ENCODE measurements at places on chromosomes 7 and 10. TPM values are rescaled to one million over a fixed set of nuclear protein-coding genes. Genes with fewer than 3 reads are reported as not detected.

DNA sequence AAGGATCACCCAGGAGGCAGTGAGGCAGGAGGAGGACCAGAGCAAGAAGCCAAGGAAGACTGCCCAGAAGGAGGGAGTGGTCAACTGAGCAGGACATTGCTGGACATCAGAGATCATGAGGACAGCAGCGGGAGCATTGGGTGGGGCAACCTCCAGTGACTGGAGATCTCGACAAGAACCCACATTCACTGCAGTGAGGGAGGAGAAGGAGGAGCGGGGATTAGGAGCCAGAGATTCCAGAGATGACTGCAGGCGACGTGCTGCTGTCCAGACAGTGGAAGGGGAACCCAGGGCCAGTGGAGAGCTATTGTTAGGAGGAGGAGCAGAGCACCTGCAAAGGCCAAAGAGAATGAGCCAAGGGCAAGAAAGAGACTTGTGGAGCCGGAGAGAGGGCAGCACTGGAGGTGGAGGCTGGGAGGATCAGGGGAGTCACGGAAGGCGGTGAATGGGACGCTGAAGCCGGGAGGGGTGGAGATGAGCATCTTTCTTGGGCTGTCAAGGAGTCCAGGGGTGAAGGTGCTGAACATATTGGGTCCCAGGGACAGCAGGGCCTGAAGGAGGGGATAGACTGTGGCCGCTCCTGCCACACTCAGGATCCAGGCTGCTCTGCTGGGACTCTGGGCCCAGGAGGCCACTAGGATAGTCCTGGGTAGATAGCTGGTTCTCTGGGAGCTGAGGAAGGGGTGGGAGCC is 140.1 kb upstream of the UNC5B start:
- H3K27ac ChIP-seq = no peak overlapping the region
- DNase-seq = no peak
- H3K4me1 ChIP-seq = no peaks in the 10 kb centered on the region
- H3K27me3 ChIP-seq = no peaks in the 10 kb centered on the region
- H3K4me3 ChIP-seq = no peak overlapping the region

DNA sequence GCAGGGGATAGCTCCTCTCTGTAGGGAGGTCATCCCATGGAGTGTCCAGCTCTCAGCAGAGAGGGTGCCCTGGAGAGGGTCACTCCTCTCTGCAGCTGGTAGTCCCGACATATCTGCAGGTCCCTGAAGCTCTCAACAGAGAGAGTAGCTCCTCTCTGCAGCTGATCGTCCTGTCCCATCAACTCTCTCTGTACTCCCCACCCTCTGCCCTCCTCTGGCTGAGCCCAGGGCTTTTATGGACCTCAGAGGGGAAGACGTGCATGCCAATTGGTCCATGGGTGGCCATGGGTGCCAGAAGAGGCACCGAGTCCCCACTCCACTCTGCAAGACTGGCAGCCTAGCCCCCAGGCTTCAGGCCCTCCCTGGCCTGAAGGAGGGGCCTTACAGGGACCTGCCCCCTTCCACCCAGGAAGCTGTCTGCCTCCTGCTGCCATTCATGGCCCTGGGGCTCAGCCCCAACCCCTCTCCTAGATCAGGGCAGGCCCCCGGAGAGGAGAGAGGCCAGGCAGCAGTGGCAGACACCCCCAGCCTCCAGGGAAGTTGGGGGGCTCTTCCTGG is 9.0 kb upstream of the BLVRA start:
- no peaks in the 10 kb centered on the region for H3K36me3 ChIP-seq
- no peaks in the 10 kb centered on the region for H3K27me3 ChIP-seq

GRCh38 chr7:155920068-155920461 is 107.8 kb upstream of the SHH start:
- H3K27ac ChIP-seq = no peak overlapping the region
- H3K4me1 ChIP-seq = no peaks in the 10 kb centered on the region
- H3K27me3 ChIP-seq = no peaks in the 10 kb centered on the region

GRCh38 chr10:79381804-79382221 is 34.5 kb downstream of the PPIF start:
- no peak for DNase-seq
- no peaks in the 10 kb centered on the region for H3K36me3 ChIP-seq
- no peaks in the 10 kb centered on the region for H3K4me1 ChIP-seq
- no peaks in the 10 kb centered on the region for H3K27me3 ChIP-seq

GRCh38 chr10:63759335-63759734 is 238.1 kb downstream of the REEP3 start:
- no peak overlapping the region for H3K27ac ChIP-seq
- H3K4me3 ChIP-seq = no peak overlapping the region
- H3K4me1 ChIP-seq = no peaks in the 10 kb centered on the region
- H3K36me3 ChIP-seq = no peaks in the 10 kb centered on the region
- peaks cover 23% of the 10 kb centered on the region for H3K27me3 ChIP-seq
- DNase-seq = no peak

DNA sequence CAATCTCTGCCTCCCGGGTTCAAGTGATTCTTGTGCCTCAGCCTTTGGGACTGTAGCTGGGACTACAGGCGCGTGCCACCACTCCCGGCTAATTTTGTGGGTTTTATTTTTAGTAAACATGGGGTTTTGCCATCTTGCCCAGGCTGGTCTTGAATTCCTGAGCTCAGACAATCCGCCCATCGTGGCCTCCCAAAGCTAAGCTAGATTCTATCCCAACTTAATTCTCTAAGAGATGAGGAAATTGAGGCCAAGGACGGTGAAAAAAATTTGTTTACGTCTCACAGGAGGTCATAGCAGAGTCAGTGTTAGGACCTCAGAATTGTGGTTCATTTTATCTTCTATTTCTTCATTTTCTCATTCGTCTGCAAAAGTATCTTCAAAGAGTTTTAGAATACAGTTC is 6.1 kb downstream of the CCAR1 start:
- DNase-seq = no peak
- H3K27me3 ChIP-seq = no peaks in the 10 kb centered on the region
- no peak overlapping the region for H3K4me3 ChIP-seq
- no peak overlapping the region for H3K27ac ChIP-seq
- peaks cover 25% of the 10 kb centered on the region for H3K4me1 ChIP-seq

EPO gene
- total RNA-seq = not detected

ANXA8L1 gene
- not detected for total RNA-seq

All from activated CD8-positive, alpha-beta T cell treated with anti-CD3 and anti-CD28 coated beads, Interleukin-2, amount 10 ng/mL, durations not matched to agents 7 days and 5 days (primary cell).